Testis (tissue), 5 donors: ENCODE measurements at places on chromosomes 11 and 22. TPM values are rescaled to one million over a fixed set of nuclear protein-coding genes. Genes with fewer than 3 reads are reported as not detected.

The GRM5 gene
- total RNA-seq, result 2.3 TPM

DNA sequence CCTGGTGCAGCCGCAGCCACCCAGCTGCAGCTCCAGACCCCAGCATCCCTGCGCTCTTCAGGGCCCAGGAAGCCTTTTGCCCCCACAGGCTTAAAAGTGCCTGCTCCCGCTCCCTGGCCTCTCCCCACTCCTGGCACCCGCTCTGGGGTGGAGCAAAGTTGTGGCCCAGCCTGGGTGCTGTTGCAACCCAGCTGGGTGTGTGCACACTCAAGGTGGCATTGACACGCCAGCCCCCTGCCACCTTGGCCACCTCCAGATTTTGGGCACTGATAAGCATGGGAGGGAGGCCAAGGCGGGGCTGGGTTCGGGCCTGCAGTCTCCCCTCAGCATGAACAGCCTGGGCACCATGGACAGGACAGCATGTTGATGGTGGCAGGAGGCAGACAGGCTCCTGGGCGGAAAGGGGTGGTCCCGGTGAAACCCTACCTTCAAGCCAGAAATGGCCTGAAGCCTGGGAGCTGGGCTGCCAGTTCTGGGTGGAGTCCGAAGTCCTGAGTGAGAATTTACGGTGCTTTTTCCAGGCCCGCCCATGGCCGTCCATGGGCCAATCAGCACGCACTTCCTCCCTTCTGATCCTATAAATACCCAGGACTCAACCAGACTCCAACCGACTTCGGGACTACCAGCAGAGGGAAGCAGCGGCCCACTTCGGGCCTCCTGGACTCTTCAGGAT is 23.6 kb upstream of the RNASEH2C start:
- DNase-seq, result peak; percentile 68

DNA sequence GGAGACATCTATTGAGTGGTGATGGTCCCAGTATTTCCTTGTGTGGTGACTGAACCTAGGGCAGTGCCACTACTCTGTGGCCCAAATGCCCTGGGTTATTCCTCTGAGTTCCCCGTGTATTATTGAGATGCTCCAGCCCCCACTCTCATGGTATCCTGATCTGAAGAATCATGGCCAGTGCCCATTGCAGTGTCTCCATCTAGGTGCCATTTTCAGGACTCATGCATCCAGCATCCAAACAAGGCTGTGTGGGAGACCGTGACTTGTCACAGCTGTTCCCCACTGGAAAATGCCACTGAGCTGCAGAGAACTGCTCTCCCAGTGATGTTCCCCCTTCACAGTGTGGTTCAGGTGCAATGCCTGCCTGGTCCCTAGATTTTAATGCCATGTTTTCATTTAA is 24.7 kb downstream of the GGTLC2 start:
- DNase-seq, result no peak

DNA sequence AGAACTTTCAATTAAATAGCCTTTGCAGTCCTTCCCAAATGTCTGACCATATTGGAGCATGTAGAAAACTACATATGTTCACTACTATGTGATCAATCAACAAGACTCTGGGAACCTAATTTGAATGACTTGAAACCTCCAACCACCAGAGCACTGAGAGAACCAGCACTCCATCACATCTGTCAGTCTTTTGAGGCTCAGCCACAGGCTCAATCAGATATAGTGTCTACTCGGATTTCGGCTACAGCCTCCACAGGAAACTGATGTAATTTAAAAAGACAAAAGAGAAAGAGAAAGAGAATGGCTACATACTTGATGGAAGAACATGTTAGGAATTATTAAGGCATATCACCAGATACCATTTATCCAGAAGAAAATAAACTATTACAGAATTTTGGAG is 859.0 kb downstream of the FAM181B start:
- DNase-seq, result no peak

DNA sequence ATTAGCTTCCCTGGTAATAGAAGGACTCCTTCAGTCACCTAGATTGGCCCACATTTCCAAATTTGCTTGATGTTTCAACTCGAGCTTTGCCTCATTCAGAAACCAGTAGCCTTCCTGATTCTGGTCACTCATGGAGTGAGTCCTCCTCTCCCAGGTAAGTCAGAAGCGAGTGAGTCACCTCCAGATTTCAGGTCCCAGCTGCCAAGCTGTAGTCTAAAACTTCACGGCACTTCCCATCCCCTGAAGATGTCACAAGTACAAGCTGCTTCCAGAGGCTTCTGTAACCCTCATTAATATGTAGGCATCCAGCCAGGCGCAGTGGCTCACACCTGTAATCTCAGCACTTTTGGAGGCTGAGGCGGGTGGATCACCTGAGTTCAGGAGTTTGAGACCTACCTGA is 23.5 kb downstream of the ARHGAP8 start:
- no peak for DNase-seq
